ENCODE measurements at places on chromosomes 7 and 10.

- ATAC-seq: no peak
Observed at GRCh38 chr7:43430411-43430810, 152.5 kb upstream of the STK17A start.

DNA sequence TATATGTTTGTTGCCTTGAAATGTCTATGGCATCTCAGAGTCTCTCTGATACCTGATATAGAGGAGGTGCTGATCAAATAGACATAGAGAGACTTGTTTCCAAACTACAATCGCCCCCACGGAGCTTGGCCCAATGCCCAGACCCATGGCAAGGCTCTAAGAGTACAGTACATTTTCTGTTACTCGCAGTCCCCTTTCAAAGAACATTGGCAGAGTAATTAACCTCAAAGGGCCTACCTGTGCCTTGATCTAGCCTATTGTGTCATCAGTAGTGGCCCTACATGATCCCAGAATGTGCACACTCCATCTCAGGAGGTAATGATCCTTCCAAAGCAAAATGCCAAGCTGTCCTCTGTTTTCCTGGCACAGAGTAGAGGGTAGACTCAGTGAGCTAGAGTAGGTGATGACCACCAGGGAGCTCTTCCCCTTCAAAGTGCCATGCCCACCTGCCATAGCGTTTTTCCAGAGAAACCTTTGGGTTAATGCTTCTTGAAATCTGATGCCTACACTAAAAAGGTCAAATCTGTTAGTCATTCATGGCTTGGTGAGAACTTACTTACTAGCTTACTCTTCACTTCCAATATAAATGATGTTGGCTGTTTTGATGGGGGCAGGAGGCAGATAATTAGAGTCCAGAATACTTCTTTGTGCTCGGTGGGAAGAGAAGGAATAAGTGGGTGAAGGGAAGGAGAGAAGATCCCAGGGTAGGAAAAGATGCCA lies 41.2 kb upstream of the ACSL5 start:
- ATAC-seq: no peak

DNA sequence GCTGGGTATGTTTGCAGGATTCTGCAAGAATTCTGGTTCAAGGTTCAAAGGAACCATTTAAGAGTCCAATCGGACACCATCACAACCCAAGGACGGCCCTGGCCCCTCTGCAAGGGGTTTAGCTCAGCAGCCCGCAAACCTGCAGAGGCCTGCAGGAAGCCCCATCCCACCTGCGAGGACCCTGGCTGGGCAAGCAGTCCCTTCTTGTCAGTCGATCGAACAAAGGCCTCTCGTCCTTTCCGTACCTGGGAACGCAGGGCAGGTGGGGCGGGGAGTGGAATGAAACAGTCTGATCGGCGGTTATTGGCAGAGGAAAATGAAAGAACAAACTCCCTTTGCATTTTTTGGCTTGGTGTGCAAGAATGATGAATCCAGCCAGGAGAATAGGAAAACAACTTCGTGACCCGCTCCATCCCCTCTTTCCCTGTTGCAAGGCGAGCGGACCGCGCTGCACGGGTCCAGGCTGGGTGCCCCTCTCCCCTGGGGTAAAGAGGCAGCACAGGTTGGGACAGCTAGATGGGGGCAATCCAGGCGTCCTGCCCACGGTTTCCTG lies 73.7 kb downstream of the INSIG1 start:
- ATAC-seq: no peak

- ATAC-seq: peak; percentile 84
Observed at GRCh38 chr10:79004311-79004710, 64.5 kb upstream of the ZMIZ1 start.

- ATAC-seq: peak; percentile 50
Observed at GRCh38 chr10:118594392-118595063, 920 bp downstream of the PRLHR start.

GRCh38 chr10:88080213-88080612 lies 216.8 kb downstream of the PTEN start:
- no peak for ATAC-seq

DNA sequence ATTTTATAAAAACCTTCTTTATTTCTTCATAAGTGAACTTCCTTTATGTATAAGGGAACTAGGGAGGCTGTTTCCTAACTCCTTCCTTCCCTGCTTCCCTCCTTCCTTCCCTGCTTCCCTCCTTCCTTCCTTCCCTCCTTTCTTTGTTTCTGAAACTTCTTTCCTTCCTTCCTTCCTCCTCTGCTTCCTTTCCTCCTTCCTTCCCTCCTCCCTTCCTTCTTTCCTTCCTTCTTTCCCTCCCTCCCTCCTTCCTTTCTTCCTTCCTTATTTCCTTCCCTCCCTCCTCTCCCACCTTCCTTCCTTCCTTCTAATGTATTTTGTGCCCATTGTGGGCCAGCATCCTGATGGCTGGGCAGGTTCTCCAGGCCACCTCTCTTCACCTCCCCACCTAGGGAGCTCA lies 26.8 kb upstream of the UCN3 start:
- no peak for ATAC-seq

GRCh38 chr10:30127120-30127541 lies 67.7 kb upstream of the JCAD start:
- no peak for ATAC-seq

GRCh38 chr7:102895602-102896001 lies 17.2 kb upstream of the LRRC17 start:
- ATAC-seq: no peak

- no peak for ATAC-seq
Observed at GRCh38 chr10:88898727-88899126, 18.7 kb downstream of the STAMBPL1 start.

- no peak for ATAC-seq
Observed at GRCh38 chr7:132035517-132036362, 479.3 kb upstream of the PODXL start.

DNA sequence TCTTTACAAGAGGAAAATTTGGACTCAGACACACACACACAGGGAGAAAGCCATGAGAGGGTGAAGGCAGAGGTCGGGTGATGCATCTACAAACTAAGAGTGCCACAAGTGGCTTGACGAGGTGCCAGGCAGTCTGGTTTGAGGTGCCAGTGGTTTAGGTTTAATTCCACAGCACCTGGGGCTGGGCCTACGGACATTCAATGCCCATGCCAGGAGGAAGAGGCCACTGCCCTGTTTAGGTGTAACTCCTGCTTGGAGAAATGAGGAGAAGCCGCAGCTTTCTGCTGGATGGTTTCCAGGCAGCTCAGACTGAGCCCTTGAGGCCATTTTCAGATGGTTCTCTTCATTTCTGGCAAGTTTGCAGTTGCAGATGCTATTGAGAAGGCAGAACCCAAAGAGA lies 83.6 kb downstream of the HTR5A start:
- no peak for ATAC-seq

DNA sequence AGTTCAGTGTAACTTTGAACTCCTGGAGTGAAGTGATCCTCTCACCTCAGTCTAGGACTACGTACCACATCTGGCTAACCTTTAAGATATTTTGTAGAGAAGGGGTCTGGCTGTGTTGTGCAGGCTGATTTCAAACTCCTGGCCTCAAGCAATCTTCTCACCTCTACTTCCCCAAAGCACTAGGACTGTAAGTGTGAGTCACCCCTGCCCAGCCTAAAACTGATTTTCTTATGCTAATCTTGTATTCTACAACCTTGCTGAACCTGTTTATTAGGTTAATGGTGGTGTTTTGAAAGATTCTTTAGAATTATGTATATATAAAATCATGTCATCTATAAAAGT lies 58.0 kb downstream of the LCOR start:
- peak; percentile 94 for ATAC-seq

DNA sequence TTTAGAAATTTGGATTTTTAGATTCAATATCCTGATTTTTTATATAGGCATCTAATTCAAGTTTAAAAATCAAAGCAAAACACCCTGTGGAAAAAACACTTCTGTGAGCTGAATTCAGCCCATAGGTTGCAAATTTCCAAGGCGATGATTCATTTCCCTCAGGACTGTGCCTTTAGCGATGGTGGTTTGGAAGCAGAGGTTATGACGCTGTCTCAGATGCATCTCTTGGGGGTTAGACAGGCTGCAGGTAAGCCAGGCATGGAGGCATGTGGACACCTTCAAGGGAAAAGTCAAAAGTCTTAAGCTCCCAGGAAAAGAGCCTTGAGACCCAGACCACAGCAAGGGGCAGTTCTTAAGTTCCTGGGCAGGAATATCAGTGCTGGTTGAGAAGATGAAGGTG lies 9.5 kb upstream of the FRA10AC1 start:
- ATAC-seq: no peak

GRCh38 chr7:34931739-34932138 lies 105.5 kb downstream of the DPY19L1 start:
- ATAC-seq: no peak

- ATAC-seq: no peak
Observed at GRCh38 chr7:15358112-15358511, 203.7 kb downstream of the AGMO start.

DNA sequence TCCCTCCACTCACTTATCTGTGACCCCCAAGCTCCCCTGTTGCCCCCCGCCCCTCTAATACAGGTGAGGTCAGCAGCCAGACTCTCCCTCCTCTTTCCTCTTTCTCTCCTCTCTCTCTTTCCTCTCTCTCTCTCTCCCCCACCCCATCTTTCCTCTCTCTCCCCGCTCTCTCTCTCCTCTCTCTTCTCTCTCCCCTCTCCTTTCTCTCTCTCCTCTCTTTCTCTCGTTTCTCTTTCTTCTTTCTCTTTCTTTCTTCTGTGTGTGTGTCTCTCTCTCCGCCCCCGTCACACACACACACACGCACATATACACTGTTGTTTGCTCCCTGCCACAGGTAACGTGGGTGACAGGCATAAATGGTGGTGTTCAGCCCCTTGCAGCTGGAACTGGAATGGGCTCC lies 37.2 kb upstream of the PSMG3 start:
- no peak for ATAC-seq

DNA sequence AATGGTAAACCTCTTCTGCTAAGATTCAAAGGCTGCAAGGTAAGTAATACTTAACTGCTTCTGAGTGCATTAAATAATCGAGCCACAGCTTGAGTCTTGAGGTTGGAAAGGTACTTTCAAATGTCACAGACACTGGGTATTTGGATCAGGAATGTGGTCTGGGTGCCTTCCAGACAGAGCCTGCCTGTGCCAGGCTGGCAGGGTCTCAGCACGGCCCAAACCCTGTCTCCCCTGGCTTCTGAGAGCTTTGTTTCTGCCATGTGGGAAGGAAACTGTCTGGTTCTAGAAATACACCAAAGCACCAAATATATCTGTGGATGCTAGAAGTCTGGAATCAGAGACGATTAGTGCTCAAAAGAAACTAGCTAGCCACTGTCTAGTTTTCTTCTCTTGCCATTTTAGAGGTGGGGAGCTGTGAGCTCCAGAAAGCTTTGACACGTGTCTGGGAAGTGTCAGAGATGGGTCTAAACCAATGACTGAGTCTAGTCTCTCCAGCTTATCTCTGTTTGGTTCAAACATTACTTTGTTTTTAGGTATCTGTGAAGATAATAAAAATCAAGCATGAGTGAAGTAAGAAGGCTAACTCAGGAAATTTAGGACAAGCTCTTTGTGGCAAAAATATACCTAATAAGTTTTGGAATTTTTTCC lies 162.8 kb downstream of the CYP26A1 start:
- no peak for ATAC-seq
